ENCODE measurements at places on chromosomes 6 and 20. TPM values are rescaled to one million over a fixed set of nuclear protein-coding genes. Genes with fewer than 3 reads are reported as not detected.
A peak's percentile ranks its signal among the peaks of the same experiment; 100 is the strongest.

DNA sequence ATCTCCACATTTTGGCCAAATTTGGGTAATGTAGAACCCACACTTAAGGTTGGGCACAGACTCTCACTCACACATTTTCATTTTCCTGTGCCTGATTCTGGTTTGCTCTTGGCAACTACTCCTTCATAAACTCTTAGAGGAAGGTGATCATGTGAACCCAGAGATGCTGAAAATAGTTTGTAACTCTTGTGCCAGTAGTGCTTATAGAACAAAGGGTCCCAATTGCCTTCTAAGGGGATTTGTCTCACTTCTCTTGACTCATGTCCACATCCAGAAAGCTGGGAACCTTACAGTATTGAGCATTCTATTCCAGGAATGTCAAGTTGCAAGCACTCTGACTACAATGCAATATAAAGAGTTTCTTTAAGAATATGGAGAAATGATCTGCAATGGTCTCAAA, 62.0 kb upstream of the TASP1 start:
- H3K27ac ChIP-seq, result no peak overlapping the region
- DNase-seq, result no peak
- H3K27me3 ChIP-seq, result no peaks in the 10 kb centered on the region
- H3K4me1 ChIP-seq, result no peaks in the 10 kb centered on the region

Gene INSM1
- total RNA-seq, result not detected

Gene SSTR4
- total RNA-seq, result not detected

DNA sequence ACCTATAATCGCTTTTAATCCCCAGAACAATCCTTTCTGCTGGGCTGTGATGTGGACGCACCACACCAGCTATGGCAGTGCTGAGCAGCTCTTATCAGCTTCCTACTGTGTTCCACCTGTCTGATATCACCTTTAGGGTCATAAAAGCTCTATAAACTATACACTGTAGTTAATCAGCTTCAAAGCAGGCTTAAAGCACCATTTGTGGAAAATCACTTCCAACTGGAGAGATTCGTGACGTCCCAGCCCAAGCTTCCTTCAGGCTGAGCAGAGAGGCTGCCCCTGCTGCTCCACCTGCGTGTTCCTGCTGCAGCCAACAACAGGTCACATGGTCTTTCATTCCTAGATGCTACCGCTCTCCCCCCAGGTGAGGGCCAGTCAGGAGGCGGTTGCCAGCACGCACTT, 156.5 kb downstream of the SMOC2 start:
- no peak overlapping the region for H3K27ac ChIP-seq
- H3K27me3 ChIP-seq, result peaks cover 3% of the 10 kb centered on the region
- no peak overlapping the region for H3K4me3 ChIP-seq
- H3K36me3 ChIP-seq, result no peaks in the 10 kb centered on the region
- DNase-seq, result no peak

Gene LPIN3
- 92.6 TPM for total RNA-seq

Gene TBCC
- total RNA-seq, result 32.1 TPM

DNA sequence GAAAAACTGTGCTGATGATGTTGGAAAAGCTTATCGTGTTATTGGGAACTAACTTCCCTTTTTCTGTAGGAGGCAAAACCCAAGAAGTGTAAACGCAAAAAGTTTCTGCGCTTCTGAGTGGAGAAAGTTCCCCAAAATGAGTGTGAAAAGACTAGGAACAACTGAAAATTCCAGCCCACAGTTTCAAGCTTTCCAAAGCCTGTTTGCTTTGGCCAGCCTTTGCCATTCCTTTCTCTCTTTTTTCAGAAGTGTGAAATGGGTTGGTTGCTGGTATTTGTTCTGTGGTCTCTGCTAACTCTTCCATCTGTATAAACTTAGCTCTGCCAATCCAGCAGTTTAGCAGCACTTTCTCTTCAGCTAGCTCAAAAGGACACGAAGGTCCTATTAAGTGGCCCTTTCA, 491.3 kb downstream of the MAFB start:
- H3K4me1 ChIP-seq, result peaks cover 18% of the 10 kb centered on the region
- H3K4me3 ChIP-seq, result no peak overlapping the region
- H3K27ac ChIP-seq, result no peak overlapping the region
- H3K27me3 ChIP-seq, result no peaks in the 10 kb centered on the region
- H3K36me3 ChIP-seq, result no peaks in the 10 kb centered on the region

Gene EPPIN
- not detected for total RNA-seq

- H3K4me3 ChIP-seq, result no peak overlapping the region
- H3K4me1 ChIP-seq, result no peaks in the 10 kb centered on the region
- no peak overlapping the region for H3K27ac ChIP-seq
- DNase-seq, result no peak
- no peaks in the 10 kb centered on the region for H3K36me3 ChIP-seq
Observed at GRCh38 chr6:106145741-106146227, 59.6 kb downstream of the PRDM1 start.

Gene OSBPL2
- 79.6 TPM for total RNA-seq

Gene ARMH2
- total RNA-seq, result not detected

- peak; percentile 79 for DNase-seq
- H3K36me3 ChIP-seq, result no peaks in the 10 kb centered on the region
- peak within 1 kb of the TSS; percentile 75 for H3K27ac ChIP-seq
- peaks cover 52% of the 10 kb centered on the region for H3K27me3 ChIP-seq
- peak within 1 kb of the TSS; percentile 77 for H3K4me3 ChIP-seq
Observed at GRCh38 chr6:106974336-106974998, at the start of gene CD24. TSS of gene CD24 (minus strand) at chr6:106974729. CDS start at chr6:106974646, 83 bp downstream.

Measured in suprapubic skin (tissue), 4 donors.